ENCODE measurements at places on chromosomes 2 and 18.

- no peak for DNase-seq
These were observed 18.1 kb upstream of the RPIA start for GRCh38 chr2:88673363-88673762.

- no peak for DNase-seq
These were observed 92.2 kb upstream of the SETBP1 start for GRCh38 chr18:44588508-44588907.

DNA sequence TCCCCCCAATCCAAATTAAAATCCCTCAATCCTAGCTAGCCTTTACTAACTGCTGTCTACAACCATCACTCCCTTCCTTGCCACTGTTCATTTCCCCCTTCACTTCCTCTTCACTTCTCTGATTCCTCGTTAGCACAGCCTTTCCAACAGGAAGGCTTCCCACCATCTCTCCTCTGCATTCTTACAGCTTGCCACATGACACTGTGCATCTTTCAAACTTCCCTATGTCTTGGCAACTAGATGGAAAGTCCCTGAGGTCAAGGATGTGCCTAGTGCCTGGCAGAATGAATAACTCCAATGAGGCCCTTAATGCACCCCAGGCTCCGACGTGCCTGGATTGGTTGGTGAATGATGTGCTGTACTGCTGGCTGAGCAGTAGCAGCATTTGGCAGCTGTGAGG, 15.2 kb downstream of the SAP130 start:
- DNase-seq, result no peak

GRCh38 chr18:46771141-46771540, 14.3 kb upstream of the ST8SIA5 start:
- no peak for DNase-seq

DNA sequence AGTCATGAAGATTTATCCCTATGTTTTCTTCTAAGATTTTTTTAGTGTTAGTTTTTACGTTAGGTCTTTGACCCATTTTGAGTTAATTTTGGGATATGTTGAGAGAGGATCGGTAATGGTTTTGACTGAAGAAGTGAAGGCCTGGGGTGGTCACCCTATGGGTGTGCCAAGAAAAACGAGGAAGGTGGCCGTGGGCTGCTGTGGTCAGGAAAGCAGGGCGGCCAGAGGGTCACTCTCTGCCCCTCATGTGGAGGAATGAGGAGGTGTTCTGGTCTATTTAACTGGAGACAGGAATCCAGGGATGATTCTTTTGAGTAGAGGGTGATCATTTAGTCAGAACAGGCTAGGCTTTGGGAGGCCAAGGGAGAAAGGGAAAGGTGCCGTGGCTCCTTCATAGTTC, 50.7 kb downstream of the MYO7B start:
- DNase-seq, result no peak

GRCh38 chr18:3451183-3451988, 1.4 kb downstream of the TGIF1 start:
- DNase-seq, result peak; percentile 96

DNA sequence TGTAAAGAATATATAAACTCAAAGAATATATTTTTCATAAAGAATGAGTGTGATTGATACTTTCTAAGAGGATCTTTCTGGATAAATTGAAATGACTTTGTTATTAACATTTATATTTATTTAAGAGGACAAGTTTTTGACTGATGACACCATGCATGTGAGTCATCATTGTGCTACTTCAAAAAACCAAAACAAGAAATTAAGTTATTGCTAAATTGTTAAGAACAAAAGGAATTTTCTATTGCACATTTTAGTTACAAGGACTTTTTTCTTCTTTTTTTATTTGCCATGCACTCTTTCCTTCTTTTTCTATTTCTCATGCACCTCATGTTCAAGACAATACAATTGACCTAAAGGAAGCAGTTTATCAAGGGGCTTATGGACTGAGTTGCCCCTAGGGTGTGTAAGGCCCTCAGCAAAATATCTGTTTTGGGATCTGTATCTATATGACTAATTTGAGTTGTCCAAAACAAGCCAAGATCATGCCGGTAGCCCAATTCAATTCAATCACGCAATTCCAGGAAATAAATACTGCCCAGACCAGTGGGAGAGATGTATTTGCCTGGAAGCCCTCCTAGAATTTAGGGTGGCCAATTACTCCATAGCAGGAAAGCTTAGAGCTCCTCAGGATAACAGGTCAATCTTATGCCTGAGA, 654.3 kb downstream of the METTL4 start:
- no peak for DNase-seq

- no peak for DNase-seq
These were observed 200.3 kb upstream of the ID2 start for GRCh38 chr2:8481463-8482009.

DNA sequence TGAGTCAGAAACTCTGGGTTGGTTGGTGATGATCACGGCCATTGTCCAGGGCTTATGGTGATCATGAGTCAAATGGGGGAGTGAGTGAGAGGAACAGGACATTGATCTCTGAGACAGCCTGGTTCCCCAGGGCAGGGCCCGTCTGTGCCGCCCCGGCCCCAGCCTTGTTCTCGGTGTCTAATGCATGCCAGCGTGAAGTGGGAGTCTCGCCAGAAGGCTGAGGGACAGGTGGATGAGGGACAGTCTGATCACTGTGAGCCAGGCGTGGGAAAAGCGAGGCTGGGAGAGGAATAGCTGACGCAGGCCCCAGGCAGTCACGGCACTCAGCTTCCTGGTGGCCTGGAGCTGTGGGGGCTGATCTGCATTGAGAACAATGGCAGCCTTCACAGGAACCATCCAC, 208.3 kb upstream of the HDAC4 start:
- no peak for DNase-seq

GRCh38 chr2:85712336-85712735, 18.2 kb downstream of the GNLY start:
- no peak for DNase-seq

GRCh38 chr2:70710038-70710690, 57.8 kb downstream of the ADD2 start:
- DNase-seq, result peak; percentile 37

GRCh38 chr2:220076734-220077133, 449.3 kb downstream of the SLC4A3 start:
- peak; percentile 53 for DNase-seq

DNA sequence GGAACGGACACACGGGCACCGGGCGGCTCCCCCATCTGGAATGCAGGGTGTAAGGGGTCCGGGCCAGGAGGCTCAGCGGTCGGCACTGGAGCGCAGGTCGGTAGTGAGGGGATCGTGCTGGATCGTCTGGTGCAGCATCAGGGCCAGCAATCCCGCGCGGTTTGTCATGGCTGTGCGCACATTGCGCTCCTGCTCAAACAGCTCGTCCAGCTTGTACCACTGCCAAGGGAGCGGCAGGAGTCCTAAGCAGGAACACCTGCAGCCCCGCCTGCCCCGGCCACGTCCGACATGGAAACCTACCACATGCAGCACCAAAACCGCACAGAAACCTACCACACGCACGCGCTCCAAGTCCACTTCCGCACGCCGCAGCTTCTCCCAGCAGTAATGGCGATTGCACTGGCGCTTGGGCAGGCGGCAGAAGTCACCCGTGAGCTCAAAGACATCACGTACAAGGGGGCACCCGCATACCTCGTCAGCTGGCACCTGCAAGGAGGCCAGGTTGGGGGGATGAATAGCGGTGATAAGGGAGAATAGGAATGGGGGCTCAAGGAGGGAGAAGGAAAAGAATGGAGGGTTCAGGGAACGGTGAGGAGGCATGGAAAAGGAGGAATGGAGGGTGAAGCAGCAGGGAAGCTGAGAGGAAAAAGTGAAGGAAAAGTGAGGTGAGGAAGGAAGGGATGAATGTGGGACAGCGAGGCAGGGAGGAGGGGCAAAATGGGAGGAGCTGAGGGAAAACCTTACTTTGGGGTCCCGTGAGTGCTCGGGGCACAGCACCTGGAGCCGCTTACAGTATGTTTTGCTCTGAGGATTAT, 1.4 kb upstream of the MBD1 start:
- DNase-seq, result no peak

DNA sequence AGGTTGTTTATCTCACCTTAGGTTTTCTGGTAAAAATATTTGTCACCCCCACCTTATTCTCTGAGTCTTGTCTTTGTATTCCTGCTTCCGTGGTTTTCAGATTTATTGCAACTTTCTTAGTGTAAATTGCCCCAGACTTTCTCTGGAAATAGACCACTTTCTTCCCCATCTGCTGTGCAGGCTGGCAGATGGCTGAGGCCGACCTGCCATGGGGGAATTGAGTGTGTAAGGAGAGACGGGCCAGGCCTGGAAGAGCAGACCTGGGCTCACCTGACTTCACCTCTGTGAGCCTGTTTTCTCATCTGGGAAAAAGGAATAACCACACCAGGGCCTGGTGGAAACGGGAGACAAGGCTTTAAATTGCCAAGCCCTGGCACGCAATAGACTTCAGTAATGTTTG, 44.9 kb downstream of the ACKR3 start:
- DNase-seq, result no peak

DNA sequence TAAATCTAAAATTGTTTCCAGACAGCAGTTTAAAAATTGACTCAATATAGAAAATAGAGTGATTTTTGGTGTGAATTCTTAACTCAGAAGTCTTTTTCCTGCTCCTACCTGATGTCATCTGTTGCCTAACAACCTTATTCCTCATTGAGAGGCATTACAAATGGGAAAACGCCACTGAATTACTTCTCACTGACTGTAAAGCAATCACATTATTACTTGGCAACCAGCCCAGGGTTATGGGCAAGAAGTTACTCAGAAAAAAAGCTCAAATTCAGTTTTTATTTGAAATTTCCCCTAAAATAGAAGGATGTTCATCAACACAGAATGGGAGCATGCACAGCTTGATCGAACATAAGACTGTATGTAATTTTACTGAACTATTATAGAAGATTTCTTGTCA, 201.8 kb upstream of the GULP1 start:
- no peak for DNase-seq

GRCh38 chr18:527146-527545, 26.6 kb upstream of the COLEC12 start:
- DNase-seq, result no peak

- DNase-seq, result no peak
These were observed 45.4 kb downstream of the EXOC6B start for GRCh38 chr2:72780477-72780876.

DNA sequence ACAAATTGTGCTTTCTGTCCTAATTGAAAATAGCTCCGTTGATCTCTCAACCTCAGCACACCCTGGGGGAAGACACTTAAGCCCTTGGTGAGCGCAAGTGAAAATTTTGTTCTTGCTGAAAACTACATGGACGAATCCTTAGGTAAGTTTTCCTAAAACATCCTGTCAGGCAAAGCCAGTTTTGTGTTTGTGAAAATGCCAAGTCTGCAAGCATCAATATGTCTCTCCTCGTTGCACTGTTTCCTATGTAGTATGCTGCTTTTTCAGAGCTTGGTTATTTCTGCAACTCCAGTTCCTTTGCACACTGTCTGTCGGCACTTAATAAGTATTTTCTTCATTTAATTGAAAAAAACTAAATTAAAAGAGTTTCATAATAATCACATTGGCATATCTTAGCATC, 146.9 kb upstream of the POU3F3 start:
- no peak for DNase-seq

GRCh38 chr2:118635891-118636290, 211.6 kb downstream of the EN1 start:
- no peak for DNase-seq

- DNase-seq, result no peak
These were observed 55.0 kb downstream of the LYPD6 start for GRCh38 chr2:149385350-149385749.

GRCh38 chr2:235551965-235552364, 58.1 kb downstream of the AGAP1 start:
- DNase-seq, result peak; percentile 56

DNA sequence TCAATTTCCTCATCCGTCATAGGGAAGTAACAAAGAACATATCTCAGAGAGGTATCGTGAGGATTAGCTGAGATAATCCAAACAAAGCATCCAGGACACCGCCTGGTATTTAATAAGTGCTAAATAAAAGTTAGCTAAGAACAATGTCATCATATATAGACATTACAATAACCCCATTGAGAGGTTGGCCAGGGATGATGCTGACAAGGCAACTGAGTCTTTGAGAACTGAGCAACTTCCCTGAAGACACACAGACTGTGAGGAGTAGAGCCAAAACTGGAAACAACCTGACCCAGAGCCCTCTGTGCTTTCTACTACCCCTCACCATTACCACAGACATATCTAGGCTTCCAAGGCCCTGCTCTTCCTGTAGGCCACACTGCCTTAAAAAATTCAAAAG, 1.6 kb upstream of the DCTN1 start:
- DNase-seq, result no peak

DNA sequence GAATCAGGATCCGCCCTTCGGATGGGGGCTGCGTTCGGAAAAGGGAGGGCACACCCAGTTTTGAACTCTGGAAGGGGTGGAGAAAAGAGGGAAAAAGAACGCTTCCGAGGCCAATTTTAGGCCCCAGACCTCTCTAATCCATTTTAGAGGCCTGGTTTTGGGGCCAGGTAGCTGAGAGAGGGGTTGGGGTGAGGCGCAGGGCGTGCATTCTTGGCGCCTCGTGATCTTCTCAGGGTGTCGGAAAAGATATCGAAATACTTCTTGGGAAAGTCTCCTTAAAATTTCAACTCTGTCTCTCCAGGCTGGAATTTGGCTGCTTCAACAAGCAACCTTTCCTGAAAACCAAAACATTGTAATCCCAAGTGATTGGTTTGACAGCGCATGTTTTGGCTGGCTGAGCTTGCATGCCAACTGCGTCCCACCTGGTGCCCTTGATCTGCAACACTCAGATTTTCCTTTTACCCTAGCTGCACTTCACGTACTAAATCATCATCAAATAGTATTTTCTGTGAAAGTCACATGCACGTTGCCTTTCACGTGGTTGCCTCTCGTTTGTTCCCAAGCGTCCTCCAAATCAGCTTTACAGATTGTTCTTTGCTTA, 864 bp upstream of the XPO1 start:
- DNase-seq, result no peak

DNA sequence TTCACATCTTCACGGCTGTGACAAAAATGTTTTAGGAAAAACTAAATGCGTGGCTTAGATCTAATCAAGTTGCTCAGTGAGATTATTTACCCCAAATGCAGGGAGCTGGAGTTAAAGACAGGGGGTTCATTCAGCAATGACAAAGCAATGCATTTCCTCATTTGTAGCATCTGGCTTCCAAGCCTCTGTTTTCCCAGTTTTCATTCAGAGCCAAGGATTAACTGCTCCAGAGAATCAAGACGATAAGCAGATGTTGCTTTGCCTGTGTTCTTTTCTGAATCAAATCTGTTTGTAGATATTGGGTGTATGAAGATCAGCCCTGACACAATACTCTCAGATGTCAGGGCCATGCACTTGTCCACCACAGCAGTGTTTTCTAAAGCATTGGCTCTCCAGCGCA, 147.4 kb upstream of the SIX2 start:
- DNase-seq, result no peak

- DNase-seq, result no peak
These were observed 100.0 kb downstream of the POLE4 start for GRCh38 chr2:75058427-75058826.

- DNase-seq, result no peak
These were observed 188.4 kb downstream of the LOXHD1 start for GRCh38 chr18:46468426-46469180.
